ENCODE measurements at places on chromosomes 13 and 19.

DNA sequence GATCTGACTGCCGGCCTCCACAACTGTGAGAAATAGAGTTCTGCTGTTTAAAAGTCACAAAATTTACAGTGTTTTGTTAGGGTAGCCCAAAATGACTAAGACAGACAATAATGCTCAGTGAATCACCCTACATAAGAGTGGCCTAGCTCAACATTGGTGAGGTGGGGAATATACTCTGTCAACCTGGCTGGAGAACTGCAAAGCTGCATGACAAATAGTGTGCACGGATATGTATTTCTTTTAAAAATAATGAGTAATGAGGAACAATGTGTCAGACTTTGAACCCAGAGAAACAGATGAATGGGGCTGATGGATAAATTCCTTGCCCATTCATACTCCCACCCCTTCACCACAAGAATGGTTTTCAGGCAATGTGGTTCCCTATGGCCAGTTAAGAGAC lies 372.4 kb downstream of the SUCLA2 start:
- no peak for DNase-seq

DNA sequence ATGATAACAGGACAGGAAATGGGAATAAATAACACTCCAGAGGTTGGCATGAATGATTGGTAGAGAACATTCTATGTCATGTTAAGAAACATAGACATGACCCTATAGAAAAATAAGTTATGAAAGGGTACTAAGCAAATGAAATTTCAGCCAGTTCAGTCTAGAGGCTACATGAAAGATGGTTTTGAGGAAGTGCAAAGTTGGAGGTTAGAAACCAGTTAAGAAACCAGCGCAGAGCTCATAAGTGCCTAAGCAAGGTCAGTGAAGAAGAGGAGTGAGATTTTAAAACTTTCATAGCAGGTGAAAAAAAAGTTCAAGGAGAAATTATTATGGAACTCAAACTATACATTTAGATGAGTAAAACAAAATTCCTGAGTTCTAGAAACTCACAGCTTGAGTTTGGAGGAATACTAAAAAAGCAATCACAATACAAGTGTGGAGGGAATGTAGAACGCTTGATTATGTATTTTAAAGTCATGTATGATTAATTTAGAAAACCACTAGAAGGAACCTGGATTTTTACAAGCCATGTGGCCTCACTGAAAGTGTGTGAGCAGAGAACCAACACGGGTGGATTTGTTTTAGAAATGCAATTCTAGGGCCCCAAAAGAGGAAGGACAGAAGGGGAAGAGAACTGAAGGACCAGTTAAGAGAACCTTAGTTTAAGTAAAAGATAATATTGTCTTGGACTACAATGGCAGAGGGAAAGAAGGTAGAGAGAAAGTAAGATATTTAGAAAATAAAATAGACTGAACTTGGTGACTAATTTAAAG lies 162.4 kb downstream of the PCDH20 start:
- DNase-seq: no peak

DNA sequence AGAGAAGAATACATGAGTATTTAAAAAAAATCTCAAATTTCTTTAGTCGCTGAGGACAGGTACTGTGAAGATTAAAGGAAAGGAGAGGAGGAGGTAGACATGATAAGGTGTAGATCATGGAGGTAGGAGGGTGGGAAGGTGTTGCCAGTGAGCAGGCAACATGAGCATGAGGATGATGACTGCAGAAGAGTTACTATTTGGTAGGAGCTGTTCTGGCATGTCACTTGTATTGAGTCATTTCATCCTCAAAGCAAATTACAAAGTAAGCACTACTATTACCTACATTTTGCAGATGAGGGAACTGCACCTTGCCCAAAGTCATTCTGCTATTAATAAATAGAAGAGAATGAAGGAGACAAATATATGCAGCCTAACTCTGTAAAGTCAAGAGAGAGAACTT lies 435.8 kb upstream of the KLF12 start:
- DNase-seq: no peak

DNA sequence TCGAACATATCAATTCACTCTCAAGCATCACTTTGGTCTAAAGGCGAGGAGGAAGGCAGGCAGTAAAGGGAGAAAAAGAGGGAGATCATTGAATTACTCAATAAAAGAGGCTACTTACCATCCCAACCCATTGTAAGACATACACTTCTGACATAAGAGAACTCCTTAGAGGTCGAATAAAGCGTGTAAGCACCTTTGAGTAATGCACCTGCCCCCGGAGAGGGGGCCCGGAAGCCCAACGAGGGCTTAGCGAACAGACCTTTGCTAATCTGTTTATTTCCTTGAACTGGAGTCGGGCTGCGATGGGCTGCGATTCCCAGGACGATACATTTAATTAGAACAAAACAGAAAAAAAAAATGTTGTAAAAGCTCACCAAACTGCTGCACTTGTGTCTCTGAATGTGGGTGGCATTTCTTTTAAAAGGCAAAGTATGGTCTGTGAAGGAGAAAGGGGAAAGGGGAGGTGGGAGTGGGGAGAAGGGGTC lies 3.0 kb downstream of the ZC3H4 start:
- no peak for DNase-seq

DNA sequence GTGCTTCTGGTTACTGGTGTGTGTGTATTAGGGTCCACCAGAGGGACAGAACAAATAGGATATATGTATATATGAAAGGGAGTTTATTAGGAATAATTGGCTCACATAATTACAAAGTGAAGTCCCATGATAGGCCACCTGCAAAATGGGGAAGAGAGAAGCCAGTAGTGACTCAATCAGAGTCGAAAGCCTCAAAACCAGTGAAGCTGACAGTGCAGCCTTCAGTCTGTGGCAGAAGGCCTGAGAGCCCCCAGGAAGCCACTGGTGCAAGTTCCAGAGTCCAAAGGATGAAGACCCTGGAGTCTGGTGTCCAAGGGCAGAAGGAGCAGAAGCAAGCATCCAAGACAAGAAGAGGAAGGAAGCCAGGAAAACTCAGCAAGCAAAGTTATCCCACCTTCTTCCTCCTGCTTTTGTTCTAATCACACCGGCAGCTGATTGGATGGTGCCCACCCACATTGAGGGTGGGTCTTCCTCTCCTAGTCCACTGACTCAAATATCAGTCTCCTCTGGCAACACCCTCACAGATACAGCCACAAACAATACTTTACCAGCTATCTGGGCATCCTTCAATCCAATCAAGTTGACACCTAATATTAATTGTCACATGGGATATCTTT lies 21.7 kb upstream of the SCEL start:
- no peak for DNase-seq

GRCh38 chr19:54462047-54462654 lies 1.4 kb downstream of the LENG9 start:
- no peak for DNase-seq

DNA sequence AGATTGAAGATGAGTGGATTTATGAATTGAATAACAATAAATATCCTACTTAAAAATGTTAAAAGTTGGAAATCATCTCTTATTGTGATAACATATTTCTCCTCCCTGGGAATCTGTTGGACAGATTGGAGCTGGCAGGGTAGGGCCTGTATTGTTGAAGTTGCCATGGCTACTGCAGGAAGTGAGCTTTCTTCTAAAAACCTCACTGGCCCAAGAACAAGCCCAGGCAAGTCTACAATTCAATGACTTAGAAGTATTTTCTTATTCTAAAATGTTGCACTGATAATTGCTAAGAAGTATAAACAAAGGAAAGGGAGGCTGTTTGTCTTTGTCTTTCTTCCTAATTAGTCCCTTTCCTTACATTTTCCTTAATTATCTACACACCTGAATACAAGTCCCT lies 112.1 kb downstream of the DLEU7 start:
- DNase-seq: peak; percentile 81

GRCh38 chr19:30001301-30001700 lies 59.3 kb downstream of the URI1 start:
- DNase-seq: no peak

DNA sequence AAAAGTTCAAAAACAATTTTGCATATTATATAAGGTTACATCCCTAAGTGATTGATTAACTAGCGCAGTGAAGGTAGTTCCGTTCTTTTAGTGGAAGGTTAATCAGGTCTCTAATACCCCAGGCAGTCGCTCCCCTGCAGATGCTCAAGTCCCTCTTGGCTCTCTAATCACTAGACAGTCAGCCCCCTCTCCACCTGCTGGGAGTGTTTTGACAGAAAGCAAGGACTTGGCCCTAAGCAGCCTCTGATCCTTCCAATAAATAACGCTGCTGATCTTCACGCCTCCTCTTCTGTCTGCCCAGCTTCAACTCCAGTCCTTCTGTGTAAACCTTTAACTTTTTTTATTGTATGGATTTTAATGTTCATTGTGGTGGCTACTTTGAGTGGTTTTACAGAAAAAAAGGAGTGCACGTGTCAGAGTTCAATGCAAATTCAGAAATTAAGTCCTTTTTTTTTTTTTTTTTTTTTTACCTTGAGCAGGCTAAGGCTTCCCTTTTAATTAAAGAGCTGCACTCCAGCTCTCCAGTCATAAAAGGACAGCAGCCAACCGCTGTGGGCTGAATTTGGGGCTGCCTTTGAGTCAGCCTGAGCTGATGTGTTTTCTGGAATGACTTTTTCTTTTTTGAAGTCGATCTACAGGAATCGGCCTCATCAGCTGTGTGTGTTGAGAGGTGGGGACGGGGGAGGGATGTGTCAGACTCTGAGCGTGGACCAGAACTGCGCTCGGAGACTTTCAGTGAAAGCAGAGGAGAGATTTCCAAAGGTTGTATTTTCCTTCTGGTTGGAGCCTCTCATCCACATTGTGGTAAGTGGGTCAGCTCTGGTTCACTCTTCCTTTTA lies 33.8 kb upstream of the MYO16 start:
- no peak for DNase-seq

DNA sequence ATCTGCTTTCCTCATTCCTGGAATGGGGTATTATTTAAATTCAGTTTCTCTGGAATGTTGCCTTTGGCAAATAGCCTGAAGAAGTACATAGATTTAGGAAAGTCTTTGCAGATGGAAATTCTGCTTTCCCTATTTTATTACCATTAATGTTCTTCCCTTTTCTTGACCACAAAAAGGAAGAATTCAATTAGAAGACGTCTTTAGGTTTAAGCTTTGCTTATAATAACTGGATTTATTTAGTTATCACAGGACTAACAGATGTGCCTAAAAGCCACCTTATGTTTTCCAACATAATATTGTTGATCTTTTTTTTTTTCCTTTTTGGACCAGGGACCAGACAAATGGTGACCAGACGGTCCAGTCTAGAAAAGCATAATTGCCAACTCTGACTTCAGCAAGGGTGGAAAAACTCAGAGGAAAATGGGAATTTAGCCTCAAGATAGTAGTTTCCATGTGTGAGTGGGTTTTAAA lies 210.1 kb upstream of the SPRY2 start:
- DNase-seq: no peak

DNA sequence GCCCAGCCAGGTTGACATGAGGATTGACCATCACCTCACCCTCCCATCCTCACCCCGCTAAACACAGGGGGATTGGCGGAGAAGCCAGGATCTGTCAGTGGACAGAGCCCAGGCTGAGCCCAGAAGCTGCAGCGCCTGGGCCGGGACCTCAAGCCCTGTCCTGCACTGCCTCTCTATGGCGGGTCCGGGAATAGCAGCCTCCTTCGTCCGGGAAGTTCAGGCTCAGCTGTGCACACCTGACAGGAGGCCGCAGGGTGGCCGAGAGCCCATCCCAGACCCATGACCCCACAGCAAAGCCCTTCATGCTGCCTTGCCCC lies 67.8 kb downstream of the SPACA7 start:
- DNase-seq: peak; percentile 19

DNA sequence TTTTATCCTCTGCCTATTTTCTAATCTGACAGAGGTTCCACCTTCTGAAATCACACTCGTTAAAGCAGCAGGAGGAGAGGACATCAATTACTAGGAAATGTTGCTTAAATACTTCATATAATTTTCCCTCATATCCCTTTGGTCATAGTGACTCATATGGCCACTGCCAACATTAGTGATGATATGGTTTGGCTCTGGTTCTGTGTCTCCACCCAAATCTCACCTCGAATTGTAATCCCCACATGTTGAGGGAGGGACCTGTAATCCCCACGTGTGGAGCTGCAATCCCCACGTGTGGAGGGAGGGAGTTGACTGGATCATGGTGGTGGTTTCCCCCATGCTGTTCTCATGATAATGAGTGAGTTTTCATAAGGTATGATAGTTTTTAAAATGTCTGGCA lies 618.4 kb upstream of the SLITRK5 start:
- DNase-seq: no peak

- no peak for DNase-seq
These were observed 44.0 kb downstream of the MIPEP start for GRCh38 chr13:23845105-23845725.

GRCh38 chr19:1019616-1019961 lies 1.3 kb downstream of the TMEM259 start:
- DNase-seq: no peak

- no peak for DNase-seq
These were observed 200.3 kb downstream of the DIAPH3 start for GRCh38 chr13:59963383-59963782.

DNA sequence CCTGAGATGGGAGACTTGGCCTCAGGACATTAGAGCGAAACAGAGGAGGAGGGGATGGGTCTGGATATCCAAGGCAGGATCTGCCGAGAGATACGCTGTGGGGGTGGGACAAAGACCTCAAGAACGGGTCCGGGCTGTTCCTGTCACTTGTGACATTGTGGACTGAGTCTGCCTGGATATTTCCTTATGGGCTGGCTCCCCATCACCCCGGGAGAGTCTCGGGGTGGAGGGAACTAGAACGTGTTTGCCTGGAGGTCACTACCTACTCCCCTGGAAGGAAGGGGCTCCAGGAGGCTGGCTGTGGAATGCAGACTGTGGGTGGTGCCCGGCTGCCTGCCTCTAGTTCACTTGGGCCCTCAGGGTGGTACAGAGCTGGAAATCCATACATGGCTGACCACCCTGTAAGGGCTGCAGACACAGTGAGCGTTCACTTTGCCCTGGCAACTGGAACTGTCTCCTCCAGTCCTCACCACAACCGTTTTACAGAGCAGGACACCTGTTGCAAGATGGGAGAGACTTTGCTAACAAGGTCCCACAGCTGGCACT lies 26.4 kb downstream of the DNM2 start:
- DNase-seq: no peak

- DNase-seq: no peak
These were observed 15.7 kb downstream of the PNPLA6 start for GRCh38 chr19:7550987-7551761.

DNA sequence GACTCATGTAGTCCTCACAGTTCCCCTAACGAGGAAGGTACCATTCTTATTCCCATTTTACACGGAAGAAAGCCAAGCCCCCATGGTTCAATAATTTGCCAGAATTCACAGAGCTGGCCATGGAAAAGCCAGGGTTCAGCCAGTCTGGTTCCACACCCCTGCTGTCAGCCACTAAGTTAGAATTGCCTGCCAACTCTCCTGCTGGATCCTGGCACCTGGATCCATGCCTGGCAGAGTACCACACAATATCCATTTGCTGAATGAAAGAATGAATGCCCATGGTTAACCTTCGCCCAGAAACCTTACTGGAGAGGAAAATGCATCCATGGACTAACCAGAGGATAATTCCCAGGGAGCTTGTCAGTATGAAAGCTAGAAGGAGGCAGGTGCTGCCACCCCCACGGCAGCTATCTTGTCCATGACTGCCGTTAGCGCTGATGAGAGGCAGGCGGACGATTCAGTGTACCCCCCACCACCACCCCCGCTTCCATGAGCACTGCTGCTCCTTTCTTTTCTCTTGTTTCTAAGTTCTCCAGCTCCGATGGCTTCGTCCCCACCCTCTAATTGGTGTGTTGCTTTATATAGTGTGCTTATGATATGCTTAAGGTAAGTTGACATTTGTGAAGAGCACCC lies 114.5 kb downstream of the SLC7A1 start:
- DNase-seq: no peak

- no peak for DNase-seq
These were observed 33.4 kb downstream of the PEPD start for GRCh38 chr19:33487901-33488800.

- no peak for DNase-seq
These were observed 545 bp downstream of the BTBD2 start for GRCh38 chr19:2014731-2015607.
